ENCODE measurements at places on chromosomes 5 and 9. TPM values are rescaled to one million over a fixed set of nuclear protein-coding genes. Genes with fewer than 3 reads are reported as not detected.
A peak's percentile ranks its signal among the peaks of the same experiment; 100 is the strongest.

- no peak for DNase-seq
Measured at GRCh38 chr5:151528153-151528552, 63.0 kb downstream of the FAT2 start.

DNA sequence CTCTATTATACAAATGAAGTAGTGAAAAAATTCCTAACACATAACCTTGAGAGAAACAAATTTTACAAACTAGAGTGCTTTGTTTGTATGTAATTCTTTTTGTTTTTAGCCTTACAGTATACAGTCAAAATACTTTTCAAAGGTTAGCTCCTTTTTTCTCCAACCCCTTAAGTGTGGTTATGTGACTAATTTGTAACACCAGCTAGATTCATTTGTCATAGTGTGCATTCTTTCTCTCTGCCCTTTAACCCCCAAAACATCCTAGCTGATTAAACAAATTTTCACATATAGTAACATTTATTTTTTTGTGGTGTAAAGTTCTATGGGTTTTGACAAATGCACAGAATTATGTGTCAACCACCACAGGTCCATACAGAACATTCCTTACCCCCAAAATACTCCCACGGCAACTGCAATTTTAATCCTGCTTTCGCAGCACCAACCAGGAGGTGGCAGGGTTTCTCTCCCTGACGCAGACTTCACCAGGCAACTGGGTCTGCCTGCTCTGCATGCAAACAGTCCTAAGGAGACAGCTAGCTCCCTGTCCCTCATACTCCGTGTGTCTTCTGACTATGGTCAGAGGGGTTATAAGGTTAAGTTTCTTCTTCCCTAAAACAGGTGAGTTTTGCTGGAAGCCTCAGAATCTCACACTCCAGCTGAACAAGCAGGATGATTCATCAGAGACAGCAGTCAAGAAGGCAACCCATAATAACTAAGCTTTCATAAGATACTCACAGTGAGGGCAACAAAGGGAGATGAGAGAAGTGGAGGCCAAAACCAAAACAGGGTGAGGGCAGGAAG, 44.5 kb upstream of the NR5A1 start:
- DNase-seq: peak; percentile 6

GRCh38 chr5:110965773-110966581, 105.5 kb upstream of the TSLP start:
- DNase-seq: no peak

- no peak for DNase-seq
Measured at GRCh38 chr9:70485273-70485858, 70.9 kb upstream of the KLF9 start.

- no peak for DNase-seq
Measured at GRCh38 chr9:101027733-101028345, 688 bp upstream of the PLPPR1 start.

DNA sequence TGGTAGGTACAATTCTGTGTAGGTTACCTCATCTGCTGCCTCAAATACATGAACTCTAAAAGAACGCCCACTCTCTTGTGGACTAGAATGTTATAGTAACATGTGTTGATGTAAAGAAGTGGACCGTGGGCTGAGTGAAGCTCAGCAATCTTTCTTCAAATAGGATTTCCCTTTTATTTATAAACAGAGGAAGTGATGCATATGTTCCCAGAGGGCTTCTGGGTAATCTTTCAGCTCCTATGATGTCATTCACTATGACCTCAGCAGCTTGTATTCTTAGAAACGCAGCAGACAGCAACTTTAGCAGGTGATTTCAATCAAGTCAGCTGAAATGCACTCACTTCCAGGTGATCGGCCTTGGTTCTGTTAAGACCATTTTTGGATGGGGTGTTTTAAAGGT, 14.4 kb downstream of the F2RL2 start:
- DNase-seq: no peak

GRCh38 chr5:60184606-60185005, 291.1 kb upstream of the PDE4D start:
- no peak for DNase-seq

DNA sequence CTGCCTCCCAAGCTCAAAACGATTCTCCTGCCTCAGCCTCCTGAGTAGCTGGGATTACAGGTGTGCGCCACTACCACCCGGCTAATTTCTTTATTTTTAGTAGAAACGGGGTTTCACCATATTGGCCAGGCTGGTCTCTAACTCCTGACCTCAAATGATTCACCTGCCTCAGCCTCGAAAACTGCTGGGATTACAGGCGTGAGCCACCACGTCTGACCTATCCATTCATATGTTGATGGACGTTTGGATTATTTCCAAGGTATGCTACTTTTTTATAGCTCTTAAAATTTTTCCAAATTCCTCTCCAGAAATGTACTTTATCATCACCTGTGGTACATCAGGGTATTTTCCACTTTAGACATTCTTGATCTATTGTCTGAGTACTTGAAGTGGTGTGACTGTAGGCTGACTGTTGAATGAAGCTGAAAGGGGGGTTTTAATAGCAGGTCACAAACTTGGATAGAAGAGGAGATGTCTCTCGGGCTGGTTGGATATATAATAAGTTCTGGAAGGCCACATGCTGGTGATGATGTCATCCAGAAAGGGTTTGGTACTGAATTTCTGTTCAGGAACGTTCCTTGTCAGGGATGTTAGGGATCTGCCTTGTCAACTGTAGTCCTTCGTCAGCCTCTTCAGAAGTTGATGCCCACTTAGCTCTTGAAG, 7.4 kb downstream of the CTNNA1 start:
- DNase-seq: no peak

- no peak for DNase-seq
Measured at GRCh38 chr9:108812396-108813025, 43.3 kb downstream of the ACTL7B start.

GRCh38 chr9:136949239-136949816, 2.7 kb upstream of the LCN12 start:
- DNase-seq: no peak

DNA sequence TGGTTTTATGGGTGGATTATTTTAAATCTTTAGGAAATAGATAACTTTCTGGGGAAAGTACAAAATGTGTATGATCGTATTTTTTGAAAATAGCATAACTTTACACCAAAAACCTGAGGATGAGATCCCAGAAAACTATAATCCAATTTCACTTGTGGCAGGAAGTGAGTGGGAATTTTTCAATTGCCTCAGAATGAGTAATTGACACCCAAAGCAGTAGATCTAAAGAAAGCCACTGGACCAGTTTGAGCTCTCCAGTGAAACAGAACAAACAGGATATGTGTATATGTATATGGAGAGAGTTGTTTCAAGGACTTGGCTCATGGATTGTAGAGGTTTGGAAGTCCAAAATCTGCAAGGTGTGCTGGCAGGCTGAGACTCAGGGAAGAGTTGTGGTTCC, 109.2 kb upstream of the SHB start:
- no peak for DNase-seq

DNA sequence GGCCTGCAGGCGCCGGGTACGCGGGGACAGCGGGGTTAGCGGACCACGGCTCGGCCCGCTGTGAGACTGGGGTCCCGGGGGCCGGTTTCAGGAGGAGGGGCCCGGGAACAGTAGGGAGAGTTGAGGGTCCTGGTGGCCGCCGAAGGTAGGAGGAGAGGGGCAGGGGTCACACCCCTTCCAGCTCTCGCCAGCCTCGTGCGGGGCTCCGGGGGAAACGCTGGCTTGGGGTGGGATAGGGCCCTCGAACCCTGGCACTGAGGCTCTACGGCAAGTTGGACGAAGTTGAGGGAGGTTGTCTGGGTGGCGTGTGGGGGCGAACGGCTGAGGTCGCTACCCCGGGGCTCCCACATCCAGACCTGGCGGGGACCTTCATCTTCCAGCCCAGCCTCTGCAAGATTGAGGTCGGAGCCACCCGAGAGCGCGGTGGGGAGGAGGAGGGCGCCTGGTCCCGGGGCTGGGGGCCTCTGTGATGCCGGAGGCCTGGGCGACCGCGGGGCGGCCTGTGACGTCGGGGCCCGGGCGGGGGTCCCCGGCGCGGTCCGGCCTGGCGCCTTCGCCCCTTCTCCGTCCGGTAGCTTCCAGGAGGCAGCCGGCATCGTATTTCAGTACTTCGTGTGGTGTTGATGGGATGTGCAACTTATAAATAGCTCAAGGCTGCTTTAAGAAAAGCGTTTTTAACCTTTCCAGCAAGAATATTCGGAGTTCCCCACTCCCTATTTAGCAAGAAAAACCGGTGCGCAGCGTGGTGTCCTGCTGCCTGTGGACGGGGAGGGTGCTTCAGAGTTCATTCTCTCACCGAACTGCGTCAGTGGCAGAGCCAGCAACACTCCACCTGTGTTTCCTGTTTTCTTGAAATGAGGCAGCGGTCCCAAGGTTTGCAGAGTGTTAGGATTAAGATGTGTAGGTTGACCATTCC, 902 bp downstream of the HABP4 start:
- peak; percentile 66 for DNase-seq

Gene FOXE1
- total RNA-seq: not detected

Gene IL4
- not detected for total RNA-seq

Gene KIF12
- not detected for total RNA-seq

Gene RGMB
- 5.8 TPM for total RNA-seq

Gene CSF1R
- 0.31 TPM for total RNA-seq

Gene N4BP3
- total RNA-seq: 17.9 TPM
